ENCODE measurements at places on chromosomes 11 and 22.

DNA sequence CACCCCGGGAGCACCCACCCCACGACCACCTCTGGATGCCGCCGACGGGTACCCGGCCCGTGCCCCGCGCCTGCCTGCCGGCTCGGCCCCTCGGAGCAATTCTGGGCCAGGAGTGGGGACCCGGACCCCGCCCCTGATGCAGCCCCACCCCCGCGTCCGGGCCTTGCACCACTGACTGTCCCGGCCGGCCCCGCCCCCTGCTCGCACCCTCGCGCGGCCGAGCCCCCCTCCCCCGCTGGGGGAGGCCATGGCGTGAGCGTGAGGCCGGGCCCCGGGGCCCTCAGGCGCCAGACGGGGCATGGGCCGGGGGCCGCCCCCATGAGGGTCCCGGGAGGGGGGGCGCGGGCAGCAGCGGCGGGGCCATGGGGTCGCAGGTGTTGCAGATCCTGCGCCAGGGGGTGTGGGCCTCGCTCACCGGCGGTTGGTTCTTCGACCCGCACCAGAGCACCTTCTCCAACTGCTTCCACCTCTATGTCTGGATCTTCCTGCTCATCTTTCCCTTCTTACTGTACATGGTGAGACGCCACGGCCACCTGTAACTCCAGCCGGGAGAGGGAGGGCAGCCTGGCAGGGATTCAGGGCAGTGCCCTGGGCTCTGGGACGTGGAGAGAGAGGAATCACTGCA, 486 bp downstream of the PCNX3 start:
- DNase-seq = no peak

DNA sequence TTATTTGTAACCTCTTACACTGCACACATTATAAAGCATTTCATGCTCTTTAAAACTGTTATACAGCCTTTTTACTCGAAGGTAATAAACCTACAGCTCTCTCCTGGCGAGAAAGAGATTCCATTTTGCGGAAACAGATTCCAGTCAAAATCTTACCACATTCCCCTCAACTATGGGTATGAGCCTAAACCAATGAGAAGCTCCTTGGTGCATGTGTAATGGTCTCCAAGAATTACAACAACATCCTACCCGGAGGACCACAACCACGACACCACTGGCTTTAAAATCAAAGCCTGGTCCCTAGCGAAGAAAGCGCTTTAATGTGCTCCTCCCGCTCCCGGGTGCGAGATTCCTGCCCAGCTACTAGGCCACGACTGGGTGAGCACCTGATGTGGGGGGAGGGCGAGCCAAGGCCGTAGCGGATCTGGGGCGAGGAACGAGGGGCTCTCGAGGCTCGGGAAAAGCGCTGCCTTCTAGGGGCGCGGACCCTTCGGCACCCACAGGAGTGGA, 821 bp downstream of the CELF1 start:
- peak; percentile 13 for DNase-seq

DNA sequence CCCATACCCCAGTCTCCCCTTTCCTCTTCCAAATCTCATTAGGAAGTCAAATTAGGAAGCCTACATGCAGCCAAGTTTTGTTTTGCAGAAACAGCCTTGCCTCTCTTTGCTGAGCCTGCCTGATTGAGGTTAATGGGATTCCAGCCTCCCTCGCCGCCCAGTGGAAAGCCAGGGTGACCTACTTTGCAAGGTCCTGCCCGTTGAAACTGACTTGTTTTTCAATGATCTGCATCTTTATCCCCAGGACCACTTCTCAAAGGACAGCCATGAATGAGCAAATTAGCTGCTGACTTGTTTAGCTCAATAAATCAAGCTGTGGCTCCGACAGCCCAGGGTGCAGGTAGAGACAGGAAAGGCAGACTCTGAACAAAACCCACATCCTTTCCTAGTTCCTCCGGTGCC, 110.4 kb downstream of the RRAS2 start:
- peak; percentile 10 for DNase-seq

- no peak for DNase-seq
Measured at GRCh38 chr22:23389271-23390071, 190.6 kb downstream of the IGLL1 start.

DNA sequence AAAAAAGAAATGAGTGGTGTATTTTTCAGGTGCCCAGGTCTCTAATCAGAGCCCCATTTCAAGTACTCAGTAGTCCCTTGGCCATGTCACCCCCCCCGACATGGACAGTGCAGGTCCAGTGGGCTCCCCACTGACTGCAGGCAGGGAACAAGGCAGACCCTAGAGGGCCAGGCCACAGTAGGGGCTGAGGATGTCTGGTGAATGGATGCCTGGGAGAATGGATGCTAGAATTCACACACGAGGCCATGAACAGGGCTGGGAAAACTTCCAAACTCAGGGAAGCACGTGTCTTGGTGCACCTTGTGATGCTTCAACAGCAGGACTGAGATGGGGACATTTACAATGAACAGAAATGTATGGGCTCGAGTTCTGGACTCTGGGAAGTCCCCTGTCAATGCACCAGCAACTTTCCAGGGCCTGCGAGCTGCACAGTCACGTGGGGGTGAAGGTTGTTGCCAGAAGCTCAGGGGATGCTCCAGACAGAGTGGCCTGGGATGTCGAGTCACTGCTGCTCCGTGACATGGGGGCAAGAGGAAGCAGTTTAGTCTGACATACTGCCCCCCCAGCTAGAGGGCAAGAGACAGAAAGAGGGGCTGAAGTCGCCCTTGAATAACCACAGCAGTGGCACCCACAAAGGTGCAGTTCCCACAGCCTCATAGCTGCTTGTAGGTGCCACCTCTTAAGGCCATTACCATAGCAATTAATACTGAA, 3.1 kb downstream of the APOBEC3G start:
- DNase-seq = peak; percentile 64

DNA sequence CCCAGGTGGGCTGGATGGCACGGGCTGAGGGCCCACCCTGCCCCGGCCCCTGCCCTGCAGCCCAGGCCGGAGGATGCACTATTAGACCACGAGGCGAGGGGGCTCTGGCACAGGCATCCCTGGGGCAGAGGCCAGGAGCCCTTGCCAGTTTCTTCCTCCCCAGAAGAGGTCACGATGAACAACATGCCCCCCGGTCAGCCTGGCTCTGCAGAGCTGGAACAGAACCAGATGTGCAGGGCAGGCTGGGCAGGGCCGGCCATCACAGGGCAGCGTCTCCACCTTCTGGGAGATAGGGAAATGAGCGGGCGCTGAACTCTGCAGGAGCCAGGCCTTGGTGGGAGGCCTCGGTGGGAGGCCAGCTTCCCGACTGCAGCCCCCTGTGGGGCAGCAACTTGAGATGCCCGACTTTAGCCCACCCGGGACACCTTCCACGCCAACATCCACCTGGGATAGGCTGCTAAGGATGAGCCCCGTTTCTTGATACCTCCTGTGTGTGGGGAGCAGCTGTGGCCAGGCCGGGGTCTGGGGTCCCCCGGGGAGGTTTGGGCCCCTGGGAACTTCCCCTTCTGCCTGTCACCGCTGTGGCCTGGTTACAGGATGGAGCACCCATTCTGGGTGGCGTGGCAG, 21.8 kb upstream of the GNB1L start:
- DNase-seq = no peak

DNA sequence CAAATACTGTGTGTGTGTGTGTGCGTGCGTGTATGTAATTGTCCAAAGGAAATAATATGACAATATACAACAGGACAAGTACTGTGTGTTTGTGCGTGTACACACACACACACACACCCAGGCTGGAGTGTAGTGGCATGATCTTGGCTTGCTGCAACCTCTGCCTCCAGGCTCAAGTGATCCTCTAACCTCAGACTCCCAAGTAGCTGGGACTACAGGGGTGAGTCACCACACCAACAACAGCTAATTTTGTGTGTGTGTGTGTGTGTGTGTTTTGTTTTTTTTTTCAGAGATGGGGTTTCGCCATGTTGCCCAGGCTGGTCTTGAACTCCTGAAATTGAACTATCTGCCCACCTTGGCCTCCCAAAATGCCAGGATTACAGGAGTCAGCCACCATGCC, 61.5 kb downstream of the NUP98 start:
- DNase-seq = no peak

DNA sequence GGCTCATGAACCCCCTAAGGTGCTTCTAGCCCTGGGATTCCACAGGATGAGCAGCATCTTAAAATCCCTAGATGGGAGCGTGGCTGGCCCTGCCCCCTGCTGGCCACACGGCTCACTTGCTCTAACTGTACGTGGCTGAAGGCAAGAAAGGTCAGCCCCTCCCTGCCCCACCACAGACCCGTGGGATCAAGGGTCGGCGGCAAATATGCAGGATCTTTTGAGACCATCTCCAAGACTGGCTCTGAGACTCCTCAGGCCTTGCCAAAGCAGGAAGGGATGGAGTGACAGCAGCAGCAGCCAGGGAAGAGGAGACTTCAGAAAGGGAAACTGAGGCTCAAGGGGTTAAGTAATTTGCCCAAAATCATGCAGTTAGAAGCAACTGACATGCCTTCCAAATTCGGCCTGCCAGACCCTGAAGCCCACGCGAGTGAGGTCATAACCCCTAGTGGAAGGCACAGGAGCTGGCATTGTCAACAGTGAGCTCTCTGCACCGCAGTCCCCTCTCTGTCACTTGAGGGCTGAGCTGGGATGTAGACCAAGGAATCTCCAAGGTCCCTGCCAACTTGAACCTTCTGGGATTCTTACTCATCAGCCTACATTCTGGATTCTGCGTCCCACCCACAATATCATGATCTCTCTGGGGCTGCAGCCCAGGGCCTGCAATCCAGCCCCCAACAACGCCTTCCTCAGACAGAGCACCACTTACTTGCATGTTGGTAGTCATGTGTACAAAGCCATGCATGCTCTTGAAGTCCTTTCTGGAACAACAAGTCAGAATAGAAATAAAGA, 31.4 kb downstream of the CREB3L1 start:
- peak; percentile 67 for DNase-seq

DNA sequence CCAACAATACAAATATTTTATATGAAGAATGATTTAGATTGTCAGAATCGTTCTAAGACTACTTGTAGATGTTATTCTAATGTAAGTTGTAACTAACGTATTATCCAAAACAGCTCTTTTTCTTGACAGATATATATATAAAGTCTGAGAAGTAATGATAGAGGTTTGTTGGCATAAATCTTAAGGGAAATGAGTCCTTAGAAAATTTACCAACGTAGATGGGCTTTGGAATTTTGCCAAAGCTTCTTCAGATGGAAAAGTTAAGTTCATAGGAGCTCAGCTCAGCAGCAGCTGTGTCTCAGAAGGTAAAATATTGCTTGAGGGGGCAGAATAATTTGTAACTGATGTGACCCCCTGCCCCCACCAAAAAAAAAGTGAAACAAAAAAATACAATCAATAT, 66.7 kb downstream of the BID start:
- DNase-seq = no peak

DNA sequence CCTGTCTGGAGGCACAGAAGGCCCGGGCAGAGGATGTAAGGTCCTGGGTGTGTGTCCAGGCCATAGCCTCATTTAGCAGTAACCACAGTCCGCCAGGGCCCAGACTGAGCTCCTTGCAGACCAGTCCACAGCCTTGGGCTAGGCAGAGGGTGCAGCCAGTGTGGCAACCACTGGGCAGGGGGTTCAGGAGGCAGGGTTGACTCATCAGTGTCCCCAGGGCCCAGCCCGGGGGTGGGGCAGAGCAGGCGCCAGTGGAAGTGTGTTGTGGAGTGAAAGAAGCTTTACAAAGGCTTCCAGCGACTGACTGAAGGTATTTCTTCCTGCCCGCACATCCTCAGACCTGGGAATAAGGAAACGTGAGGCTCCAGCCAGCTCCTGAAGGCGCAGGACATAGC, 27.7 kb upstream of the WNT11 start:
- no peak for DNase-seq

DNA sequence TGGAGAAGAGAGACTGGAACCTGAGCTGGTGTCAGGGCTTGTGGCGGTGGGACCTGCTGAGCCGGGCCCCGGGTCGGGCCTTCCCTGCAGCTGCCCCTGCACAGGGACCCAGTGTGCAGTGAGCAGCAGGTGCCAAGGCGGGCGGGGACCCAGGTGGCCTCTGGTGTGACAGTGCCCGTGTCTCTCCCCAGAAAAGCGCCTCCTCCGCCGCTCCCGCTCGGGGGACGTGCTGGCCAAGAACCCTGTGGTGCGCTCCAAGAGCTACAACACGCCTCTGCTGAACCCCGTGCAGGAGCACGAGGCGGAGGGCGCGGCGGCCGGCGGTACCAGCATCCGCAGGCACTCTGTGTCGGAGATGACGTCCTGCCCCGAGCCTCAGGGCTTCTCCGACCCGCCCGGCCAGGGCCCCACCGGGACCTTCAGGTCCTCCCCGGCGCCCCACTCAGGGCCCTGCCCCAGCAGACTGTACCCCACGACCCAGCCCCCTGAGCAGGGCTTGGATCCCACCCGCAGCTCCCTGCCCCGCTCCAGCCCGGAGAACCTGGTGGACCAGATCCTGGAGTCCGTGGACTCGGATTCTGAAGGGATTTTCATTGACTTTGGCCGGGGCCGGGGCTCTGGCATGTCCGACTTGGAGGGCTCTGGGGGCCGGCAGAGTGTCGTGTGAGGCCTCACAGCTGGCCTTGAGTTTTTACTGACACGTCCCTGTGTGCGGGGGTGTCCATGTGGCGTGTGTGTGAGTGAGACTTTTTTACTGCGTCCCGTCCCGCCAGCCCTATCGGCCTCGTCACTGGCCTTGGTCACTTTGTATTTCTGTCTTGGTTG, 15.6 kb upstream of the ARHGAP8 start:
- DNase-seq = no peak
